ENCODE measurements at places on chromosomes 6 and 20.

- DNase-seq: no peak
Measured at GRCh38 chr20:51416532-51417249, 125.8 kb downstream of the NFATC2 start.

DNA sequence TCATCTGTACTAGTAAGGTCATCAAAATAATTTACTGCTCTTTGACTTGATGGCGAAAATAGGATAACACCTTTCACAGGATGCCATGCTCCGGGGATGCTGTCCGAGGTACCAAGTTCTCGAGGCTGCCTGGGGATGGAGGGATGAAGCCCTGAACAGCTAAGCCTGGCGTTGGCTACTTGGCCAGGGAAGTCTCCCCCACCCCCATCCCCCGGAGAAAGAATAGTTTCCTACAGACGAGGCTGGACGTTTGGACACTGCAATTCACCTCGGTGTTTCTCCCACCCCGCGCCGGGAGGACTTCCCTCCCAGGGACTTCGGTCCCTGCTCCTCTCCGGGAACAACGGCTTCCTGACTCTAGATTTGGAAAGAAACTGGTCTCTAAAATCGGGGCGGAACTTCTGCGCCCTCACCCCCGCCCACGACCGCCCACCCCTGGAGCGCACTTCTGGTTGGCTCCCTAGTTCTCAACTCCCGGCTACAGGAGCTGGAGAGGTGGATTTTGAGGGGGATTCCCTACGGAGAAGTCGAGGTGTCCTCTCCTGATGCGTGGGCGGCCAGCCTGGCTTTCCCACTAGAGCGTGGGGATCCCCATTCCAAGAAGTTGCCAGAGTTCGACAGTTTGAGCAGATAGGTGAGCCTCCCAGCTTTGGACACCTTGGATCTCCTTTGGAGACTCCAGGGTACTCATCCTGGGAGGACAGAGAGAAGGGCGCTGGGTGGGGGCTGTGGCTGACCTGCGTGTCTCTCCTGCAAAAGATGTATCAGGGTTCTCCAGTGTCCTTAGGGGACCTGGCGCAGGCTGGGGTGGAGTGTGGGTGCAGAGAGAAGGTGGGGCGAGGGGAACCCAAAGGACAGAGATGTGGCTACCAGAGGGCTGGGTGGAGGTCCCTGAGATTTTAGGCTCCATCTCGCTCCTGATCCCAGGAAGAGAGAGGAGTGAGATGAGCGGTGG, 1.1 kb downstream of the PCSK2 start:
- DNase-seq: no peak

- DNase-seq: no peak
Measured at GRCh38 chr6:148987982-148988381, 241.2 kb downstream of the UST start.

- no peak for DNase-seq
Measured at GRCh38 chr20:47011984-47012383, 117.3 kb downstream of the EYA2 start.

DNA sequence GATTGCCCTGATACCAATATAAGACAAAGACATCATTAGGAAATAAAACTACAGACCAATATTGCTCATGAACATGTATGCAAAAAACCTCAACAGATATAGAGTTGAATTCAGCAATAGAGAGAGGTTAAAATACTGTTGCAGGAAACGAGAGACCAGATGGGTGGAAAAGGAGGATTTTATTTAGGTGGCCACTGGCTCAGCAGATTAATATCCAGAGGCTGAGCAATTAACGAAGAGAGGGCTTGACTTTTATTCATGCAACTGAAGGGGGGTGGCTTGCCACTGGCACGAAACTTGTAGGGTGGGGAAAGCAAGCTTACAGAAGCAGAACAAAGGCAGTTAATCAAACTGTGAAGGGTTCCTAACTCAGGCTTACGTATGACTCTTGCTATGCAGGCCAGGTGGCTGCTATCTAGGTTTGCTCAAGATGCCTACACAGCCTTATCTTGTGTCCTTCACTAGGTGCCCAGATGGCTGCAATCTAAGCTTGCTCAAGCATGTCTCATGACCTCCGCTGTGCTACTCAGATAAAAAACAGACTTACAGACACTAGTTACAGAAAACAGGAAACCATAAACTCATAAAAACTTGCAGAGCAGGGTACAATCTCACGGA, 126.4 kb downstream of the MMUT start:
- no peak for DNase-seq

DNA sequence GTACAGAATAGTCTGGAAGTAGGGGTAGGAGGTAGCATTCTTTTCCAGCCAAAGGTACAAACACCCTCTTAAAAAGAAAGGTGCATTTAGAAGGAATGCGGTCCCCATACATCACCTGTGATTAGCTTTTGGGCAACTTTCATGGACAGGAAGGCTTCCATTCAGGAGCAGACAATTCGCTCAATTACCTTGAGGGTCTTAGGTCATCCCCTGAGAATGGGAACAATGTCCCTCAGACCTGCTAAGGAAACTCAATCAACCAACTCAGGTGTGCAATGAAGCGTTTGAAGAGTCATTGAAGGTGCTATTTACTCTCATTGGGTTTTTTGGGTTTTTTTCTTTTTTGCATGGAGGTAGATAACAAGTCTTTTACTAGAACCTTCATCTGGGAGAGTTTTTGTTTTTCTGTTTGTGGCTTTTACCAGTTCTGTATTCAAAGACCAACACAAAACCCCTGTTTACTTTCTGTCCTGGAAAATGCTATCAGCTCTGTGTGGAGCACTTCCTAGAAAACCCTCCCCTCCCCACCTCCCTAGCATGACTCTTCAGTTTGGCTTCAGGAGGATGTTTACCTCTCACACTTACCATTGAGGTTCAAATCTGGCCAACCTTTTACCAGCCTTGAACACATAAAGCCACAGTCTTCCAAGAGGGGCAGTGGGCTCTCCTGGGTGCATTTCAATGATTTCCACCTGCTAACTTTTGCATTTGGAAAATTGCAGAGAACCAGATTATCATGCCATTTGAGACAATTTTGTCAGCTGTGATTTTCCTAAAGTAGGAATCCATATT, 271.2 kb upstream of the PRDM1 start:
- no peak for DNase-seq

GRCh38 chr20:57167292-57167655, 99.2 kb downstream of the BMP7 start:
- no peak for DNase-seq

DNA sequence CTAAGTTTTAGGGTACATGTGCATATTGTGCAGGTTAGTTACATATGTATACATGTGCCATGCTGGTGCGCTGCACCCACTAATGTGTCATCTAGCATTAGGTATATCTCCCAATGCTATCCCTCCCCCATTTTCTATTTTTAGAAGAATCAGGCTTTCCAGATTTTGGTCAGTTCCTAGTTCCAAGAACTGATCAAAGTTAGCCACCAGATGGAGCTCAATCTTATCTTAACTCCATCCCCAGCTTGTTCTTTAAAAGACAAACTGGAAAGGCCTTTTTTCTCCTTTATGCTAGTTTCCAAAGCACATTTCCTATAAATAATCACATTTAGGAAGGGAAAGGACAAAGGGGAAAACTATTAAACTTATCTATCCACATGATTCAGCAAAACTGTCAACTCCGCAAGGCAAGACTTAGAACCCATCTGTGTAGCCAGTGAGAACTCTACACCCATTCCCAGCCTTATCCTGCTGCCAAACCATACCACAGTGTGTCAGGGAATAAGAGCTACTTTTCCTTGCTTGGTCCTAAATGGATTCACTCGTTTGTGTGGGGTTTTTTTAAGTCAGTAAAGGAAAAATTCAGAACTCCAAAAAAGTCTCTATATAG, 22.8 kb upstream of the KHDC1 start:
- no peak for DNase-seq

GRCh38 chr6:109964949-109965348, 13.2 kb upstream of the GPR6 start:
- no peak for DNase-seq

GRCh38 chr20:19213946-19214490, 1.6 kb downstream of the SLC24A3 start:
- DNase-seq: no peak

DNA sequence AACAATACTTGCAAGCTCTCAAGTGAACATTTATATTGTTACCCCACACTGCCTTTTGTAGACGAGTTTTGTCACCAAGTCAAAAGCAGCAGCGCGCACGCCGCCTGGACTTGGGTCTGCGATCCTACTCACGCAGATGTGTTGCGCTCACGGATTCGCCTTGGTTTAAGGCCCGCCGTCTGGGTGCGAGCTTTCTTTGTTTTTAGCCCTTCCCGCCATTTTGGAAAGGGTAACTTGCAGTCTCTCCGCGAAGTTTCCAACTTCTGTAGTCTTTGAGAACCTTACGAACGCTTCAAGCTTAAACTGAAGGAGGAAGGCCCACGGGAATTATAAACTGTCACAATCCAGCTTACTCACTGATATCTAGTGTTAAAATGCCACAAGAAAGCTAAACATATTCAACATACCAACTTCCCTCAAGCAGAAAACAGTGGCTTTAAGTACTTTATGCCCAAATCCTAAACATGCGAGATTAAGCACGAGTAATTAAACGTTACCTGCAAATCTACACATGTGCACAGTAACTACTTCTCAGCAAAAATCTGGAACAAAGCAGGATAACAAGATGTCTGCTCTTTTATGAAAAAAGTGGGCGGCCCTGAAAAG, 80.4 kb upstream of the BTN3A2 start:
- DNase-seq: no peak

GRCh38 chr6:123794190-123794589, 9.5 kb upstream of the NKAIN2 start:
- DNase-seq: no peak

- DNase-seq: no peak
Measured at GRCh38 chr20:50194422-50194830, 3.8 kb downstream of the CEBPB start.

DNA sequence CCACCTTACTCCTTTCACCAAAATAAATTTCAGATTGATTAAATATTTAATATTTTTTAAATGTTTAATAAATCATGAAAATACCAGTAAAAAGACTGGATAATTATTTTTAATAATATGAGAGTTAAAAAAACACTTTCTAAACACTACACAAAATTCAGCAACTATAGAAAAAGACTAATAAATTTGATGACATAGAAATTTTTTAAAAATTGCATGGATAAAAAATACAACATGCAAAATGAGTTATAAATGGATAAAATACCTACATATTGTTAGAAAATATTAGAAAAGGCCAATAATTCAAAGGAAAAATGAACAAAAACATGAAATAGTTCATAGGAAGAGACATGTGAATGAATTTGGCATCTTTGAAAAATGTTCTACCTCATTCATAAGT, 101.0 kb upstream of the EDN1 start:
- DNase-seq: no peak

GRCh38 chr20:61299618-61300017, 47.6 kb downstream of the CDH4 start:
- no peak for DNase-seq
